ENCODE measurements at places on chromosomes 11 and 22. TPM values are rescaled to one million over a fixed set of nuclear protein-coding genes. Genes with fewer than 3 reads are reported as not detected.

Gene H19
- 12,528 TPM for polyA plus RNA-seq

Gene MCHR1
- 0.20 TPM for polyA plus RNA-seq

Gene UPK3A
- polyA plus RNA-seq, result not detected

DNA sequence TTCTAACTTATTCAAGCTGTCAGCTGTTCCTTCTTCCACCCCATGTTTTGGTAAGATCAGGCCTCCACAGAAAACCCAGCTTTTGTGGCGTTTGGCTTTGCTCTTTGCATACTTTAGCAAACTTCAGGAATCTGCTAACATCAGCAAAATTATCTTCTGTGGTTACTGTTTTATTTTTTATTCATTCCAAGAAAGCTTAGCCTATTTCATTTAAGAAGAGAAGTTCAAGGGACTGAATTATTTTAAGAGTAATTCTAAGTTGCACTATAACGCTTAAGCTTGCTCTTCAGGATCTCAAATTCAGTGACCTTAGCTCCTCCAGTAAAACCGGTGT lies 1.1 kb downstream of the JHY start:
- DNase-seq, result no peak

DNA sequence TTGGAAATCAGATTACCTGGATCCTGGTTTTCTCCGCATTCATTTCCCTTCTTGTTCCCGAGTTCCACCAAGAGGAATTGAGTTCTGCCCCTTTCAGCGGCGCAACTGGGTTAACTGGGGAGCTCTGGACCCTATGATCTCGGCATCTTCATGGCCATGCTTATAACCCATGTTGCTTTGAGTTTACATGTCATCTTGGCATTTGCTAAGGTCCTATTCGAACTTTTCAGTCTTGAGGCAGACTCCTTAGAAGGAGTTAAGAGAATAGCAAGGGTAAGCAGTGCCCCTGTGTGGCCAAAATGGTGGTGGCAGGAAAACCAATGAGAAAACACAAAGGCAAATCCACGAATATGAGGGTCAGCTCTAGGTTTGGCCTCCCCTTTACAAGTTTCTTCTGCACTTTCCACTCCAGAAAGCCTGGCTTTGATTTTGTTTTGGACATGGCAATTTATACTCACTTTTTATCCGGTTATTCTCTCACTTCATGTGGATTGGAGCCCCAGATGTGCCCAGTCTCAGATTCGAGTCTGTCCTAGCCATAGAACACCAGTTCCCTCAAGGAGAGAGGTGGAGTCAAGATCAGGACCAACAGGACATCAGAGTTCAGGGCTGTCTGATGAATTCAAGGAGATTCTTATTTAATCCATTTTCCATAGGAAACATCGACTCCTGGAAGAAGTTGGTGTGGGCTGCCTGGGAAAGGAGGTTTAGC lies 55.3 kb upstream of the FBXO3 start:
- peak; percentile 19 for DNase-seq

GRCh38 chr11:19793326-19793725 lies 80.7 kb downstream of the NAV2 start:
- DNase-seq, result no peak

DNA sequence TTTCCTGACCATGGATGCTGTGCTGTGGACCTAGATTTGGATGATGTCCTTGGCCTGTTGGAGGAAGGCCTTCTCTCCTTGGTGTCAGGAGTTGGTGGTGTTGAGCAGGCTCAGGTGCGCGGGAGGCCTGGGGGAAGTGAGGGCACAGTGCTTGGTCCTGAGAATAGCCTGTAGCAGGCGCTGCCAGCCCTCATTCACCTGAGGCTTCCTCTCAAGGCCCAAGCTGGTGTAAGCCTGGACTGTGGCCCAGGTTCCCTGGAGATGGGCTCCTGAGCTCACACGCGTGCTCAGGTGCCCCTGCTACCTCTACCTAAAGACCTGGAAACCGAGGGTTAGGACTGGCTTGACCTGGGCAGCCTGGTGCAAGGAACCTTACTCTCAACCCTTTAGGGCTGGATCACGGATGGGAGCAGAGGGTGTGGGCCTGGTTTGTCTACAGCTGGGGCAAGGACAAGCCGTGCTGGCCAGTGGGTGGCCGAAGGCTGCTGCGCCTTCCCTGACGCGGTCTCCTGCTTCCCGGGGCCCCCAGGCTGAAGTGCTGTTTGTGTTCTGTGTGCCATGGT lies 7.8 kb upstream of the GRAMD4 start:
- DNase-seq, result no peak

All from forelimb muscle (tissue), 1 donor.